ENCODE measurements at places on chromosomes 6 and 20.

GRCh38 chr6:14091339-14091978 is 26.1 kb upstream of the CD83 start:
- DNase-seq: no peak

- DNase-seq: no peak
Observed at GRCh38 chr6:152496731-152497130, 140.4 kb downstream of the SYNE1 start.

DNA sequence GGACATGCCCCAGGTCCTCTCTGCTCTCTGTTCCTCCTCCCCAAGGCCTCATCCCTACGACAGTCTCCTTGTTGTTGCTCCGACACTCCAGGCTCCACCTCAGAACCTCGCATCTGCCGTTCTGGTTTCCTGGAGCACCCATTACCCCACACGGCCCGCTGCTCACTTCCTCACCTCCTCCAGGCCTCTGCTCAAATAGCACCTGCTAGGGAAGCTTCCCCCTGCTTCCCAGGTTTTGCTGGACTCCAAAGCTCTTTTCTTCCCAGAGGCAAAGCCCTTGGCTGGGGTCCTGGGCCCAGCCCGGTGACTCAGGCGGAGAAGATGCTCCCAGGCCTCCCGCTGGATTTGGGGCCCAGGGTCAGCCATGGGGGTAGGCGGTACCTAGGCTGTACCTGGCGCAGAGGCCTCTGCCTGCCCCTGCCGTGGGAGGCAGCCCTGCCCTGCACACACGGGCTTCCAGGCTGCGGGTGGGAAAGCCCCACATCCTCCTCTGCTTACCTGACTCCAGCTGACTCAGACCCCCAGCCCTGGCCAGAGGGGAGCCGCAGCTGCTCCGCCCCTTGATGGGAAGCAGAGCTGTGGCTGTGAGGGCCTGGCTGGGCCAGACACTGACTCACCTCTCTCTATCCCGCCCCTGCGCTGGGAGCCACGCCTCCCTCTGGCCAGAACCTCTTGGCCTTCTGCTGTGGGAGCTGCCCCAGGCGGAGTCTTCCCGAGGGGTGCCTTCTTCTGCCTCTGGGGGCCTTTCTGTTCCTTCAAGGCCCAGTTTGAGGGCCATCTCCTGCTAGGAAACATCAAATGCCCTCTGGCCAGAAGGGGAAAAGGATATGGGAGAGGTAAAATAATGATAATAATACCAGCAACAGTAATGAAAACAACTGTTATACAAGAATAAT is 130.5 kb downstream of the CEBPB start:
- no peak for DNase-seq

- DNase-seq: peak; percentile 59
Observed at GRCh38 chr6:148367411-148368024, 24.9 kb downstream of the SASH1 start.

DNA sequence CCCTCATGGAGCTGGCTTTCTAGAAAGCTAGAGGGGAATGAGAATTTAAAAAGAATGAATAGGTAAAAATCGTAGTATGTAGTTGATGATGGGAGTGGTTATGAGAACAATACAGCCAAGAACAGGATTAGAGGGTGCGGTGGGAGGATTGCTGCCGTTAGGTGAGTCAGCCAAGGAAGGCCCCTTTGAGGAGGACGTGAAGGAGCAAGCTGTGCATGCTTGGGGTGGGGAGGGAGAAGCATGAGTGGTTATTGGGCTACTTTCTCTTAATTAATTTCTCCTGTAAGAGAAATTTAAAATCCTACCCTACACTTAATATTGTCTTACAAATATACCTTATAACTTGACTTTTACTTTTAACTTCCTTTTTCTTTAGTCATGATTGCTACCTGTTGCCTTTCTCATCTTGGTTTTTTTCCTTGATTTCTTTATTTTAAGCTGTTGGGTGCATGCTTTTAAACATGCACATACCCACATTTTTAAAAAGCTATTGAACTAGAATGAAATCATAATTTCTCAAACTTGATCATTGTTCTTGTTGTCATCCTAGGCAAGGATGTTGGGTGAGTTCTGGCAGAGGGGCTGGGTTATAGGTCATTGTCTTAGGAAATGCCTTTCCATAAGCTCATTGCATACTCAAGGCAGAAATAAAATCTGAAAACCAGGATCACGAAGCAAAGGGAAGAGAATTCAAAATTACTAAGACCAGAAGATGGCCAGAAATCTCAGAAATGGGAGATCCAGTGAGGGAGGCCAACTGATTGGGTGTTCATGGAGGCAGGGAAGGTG is 114.5 kb downstream of the TCP11 start:
- DNase-seq: no peak

DNA sequence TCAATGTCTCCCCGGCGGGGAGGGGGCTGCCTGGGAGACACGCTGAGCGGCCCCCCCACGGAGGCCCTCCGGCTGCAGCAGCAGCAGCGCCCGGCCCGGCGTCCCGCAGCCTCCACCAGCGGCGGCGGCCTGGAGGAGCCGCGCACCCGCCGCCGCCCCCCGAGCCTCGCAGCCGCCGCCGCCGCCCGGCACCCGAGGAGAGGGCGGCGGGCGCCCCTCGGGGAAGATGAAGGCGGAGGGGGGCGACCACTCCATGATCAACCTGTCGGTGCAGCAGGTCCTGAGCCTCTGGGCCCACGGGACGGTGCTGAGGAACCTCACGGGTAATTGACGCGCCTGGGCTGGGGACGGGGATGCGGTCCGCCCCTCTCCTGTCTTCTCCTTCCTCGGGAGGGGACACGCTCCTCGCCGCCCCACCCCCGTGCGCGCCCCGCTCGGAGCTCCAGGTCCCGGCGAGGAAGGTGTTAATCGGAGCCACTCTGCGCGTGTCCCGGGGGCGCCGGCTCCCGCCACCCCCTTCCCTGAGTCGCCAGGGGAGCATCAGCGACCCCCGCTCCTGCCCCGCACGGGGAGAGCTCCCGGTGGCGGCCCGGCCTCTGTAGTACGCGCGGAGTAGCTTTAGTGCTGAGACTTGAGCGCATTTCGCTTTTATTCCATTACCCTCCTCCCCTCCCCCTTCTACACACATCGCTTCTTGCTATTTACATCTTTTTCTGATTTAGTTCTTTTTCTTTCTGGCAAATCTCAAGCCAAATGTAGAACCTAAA is 686 bp downstream of the TMEM170B start:
- DNase-seq: peak; percentile 13

DNA sequence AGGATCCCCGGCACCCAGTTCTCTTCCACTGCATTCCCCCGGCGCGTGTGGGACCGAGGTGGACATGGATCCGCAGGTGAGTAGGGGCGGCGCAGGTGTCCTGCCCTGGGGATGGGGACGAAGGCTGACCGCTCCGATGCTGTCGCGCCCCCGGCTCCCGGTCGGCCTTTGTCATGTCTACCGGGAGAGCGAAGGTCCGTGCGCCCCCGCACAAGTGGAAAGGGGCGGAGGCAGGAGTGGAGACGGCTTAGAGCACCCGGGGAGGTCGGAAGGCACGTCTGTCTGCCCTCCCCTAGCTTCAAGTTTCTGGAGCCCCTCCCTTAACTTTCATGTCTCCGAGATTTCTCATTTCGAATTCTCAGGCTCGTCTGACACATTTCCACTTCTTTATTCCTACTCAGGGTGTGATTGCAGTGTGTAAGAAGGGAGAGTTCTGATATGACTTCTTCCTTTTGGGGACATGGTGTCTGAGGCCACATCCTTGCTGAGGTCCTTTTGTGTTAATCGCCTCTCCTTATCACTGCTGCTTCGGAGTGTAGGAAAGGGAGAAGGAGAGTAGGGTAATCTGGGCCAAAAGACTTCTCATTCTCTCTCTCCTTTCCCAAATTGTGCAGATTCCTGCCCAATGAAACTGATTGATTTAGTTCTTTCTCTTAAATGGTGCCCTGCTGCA is 435 bp downstream of the KIFC1 start:
- peak; percentile 19 for DNase-seq

- DNase-seq: no peak
Observed at GRCh38 chr6:25175681-25176080, 103.5 kb upstream of the CARMIL1 start.

DNA sequence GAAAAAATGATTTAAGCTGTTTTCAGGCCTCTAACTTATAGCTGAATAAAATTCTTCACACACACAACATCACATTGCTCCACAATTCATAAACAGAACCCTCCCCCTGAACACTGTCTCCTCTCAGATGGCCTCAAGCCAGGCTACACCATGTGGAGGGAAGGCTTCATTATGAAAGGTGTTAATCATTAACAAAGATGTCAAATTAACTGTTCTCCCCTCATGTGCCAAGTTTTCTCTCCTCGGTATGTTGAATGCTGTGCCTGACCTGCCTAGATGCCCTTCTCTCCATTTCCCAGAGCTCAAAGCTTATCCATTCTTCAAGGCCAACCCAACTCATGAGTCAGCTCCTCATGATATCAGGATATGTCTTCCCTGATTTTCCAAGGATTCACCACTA is 210.4 kb downstream of the GMDS start:
- no peak for DNase-seq

DNA sequence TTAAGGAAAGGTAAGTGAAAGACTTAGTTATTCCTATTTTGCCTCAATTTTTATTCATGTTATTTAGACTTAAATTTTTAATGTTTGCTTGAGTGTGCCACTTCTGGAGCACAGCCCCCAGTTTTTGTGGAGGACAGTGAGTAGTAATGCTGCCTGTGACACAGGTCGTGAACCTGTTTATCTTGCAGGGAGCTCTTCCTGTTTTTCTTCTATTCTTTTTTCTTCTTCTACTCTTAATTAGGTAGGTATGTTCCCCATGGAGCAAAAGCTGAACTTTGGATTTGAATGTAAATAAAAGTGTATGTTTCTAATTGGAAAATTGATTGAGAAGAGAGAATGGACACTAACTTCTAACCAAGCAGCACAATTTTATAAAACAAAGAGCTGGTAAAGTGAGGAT is 12.3 kb downstream of the SMPDL3A start:
- no peak for DNase-seq

DNA sequence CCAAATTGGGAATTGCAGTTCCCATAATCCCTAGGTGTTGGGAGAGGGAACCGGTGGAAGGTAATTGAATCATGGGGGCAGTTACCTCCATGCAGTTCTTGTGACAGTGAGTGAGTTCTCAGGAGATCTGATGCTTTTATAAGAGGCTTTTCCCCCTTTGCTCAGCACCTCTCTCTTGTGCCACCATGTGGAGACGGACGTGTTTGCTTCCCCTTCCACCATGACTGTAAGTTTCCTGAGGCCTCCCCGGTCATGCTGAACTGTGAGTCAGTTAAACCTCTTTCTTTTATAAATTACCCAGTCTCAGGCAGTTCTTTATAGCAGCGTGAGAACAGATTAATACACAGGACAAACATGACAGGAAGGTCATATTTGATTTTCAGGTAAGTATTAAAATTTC is 25.3 kb upstream of the HECA start:
- peak; percentile 11 for DNase-seq

DNA sequence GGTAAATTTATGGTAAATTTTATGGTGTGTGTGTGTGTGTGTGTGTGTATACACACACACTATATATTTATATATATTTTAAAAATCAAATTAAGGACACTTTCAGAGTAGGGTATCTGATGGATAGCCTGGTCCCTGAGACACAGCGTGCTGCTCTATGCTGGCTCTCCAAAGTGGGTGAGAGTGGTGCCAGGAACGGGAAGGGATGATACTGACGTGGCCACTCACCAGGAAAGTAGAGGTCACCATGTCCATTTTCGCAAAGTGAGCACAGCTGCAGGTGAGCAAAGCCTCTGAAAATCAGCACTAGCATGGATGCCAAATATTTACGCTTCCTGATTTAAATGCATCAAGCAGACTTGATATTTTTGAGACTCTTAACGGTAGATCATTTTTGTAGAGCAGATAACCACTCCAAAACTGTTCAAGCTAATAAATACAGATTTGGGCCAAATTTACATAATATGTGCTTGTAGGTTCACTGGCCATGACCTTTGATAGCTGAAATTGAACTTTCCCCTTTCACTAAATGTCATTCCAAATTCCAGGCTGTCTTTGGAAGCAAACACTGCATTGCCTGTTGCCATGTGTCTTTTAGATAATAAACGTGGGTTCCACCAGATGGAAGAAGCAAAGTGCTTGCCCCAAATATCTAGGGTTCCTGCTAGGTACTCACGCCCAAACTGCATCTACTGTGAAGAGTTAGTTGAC is 116.6 kb downstream of the ATXN1 start:
- no peak for DNase-seq

GRCh38 chr20:35111141-35111888 is 18.7 kb upstream of the TRPC4AP start:
- no peak for DNase-seq

DNA sequence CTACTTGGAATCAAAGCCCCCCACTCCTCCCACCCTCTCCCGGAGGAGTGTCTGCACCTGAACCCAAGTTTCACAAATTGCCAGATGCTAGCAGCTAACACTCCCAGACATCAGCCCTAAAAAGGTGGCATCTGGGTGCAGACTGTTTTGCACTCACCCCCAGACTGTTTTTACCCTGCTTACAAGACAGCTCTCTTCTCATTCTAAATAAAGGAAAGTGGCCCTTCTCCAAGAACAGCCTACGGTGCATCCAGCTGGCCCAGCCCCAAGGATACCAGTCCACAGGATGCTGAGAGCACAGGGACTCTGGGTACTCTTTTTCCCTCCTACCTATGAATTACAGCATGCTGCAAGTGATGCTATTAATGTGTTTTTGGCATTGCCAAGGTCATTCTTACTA is 842.0 kb upstream of the FLRT3 start:
- peak; percentile 91 for DNase-seq

GRCh38 chr6:158311193-158311592 is 1.1 kb upstream of the TULP4 start:
- DNase-seq: no peak

GRCh38 chr6:46014046-46014445 is 1.6 kb downstream of the CLIC5 start:
- no peak for DNase-seq

- peak; percentile 98 for DNase-seq
Observed at GRCh38 chr20:33684533-33685327, 1.5 kb downstream of the E2F1 start.

GRCh38 chr6:154156135-154156896 is 117.3 kb downstream of the OPRM1 start:
- no peak for DNase-seq

DNA sequence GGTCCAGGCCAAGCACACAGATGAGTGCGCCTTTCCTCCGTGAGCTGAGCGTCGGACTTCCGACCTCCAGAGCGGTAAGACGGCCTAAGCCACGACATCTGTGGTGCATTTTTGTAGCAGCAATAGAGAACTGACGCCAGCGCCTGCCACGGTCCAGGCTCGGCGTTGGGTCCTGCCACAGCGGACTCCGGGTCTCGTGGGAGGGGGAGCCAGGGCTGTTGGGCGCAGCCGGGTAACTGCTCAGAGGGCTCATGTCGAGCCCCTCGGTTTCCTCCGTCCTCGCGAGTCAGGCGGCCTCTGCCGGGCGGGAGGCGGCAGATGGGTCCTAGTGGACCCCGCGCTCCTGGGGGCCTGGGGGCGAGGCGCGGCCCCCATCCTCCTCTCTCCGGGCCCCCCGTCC is 216.1 kb downstream of the QKI start:
- DNase-seq: no peak

Data from NCI-H2171 treated with DMSO at 0.1 percent for 48 hours (cell line).